Glutamatergic neuron (in vitro differentiated cells): ENCODE measurements at places on chromosomes 3 and 15. TPM values are rescaled to one million over a fixed set of nuclear protein-coding genes. Genes with fewer than 3 reads are reported as not detected.

GRCh38 chr3:33105341-33105948, 8.4 kb upstream of the CRTAP start:
- no peak for DNase-seq

DNA sequence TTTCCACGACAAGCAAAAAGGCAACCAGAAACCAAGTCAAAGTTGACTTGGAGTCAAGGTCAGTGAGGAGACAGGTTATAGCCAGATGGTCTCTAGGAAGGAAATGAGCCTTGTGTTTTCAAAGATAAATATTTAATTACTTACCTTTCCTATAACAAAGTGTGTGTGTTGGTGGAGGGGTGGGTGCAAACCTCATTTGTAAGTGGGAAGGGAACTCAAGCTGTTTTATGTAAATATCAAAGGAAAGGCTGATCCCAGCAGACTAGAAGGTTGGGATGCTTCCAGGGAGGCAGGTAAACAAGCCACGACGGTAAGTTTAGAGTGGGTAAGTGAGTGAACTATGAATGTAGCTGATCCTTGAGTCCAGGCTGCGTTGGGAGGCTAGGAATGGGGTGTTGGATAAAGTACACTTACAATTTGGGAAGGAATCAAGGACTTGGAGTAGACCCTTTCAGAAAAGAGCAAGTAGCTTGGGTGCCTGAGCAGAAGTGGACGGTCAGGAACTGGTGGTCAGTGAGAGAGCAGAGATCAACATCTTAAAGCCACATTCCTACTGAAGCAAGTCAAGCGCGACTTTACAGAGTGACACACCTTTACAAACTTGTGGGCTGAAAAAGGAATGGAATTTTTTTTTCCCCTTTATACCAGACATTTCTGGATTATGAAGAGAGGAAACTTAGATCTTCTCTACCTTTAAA, 82.0 kb upstream of the TBL1XR1 start:
- DNase-seq, result no peak

- no peak for DNase-seq
Observed at GRCh38 chr3:46301122-46301835, 52.6 kb upstream of the CCR2 start.

- no peak for DNase-seq
Observed at GRCh38 chr15:71149646-71150557, 34.6 kb downstream of the THSD4 start.

Gene SLC28A1
- total RNA-seq, result 0.25 TPM

Gene GRAMD1C
- total RNA-seq, result 2.1 TPM

GRCh38 chr15:68593828-68594532, 15.2 kb downstream of the CORO2B start:
- DNase-seq, result peak; percentile 3

- no peak for DNase-seq
Observed at GRCh38 chr3:133964547-133964946, 65.2 kb downstream of the SLCO2A1 start.

DNA sequence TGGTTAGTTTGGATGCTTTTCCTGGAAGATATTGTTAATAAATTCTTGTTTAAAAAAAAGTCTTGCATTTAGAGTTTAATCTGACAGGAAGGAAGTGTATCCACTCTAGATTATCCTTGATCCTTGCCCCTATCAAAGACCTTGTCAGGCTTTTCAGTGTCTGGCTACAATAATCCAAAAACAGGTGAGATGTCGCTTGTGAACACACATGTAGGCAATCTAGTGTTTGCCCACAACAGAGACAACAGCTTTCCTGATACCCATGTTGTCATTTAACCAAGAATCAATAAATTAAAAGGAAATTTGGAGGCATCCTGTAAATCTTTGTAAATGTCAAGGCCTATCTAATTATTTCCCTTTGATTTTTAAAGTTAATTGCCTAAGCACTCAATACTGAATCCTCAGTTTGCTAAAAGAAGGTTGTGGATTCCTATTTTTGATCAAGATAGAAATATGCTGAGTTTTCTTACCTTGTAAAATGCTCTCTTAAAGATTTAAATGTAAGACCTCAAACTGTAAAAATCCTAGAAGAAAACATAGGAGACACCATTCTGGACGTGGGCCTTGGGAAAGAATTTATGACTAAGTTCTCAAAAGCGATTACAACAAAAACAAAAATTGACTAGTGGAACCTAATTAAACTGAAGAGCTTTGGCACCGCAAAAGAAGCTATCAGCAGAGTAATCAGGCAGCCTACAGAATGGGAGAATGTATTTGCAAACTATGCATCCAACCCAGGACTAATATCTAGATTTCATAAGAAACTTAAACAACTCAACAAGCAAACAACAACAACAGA, 207.7 kb downstream of the NAALADL2 start:
- no peak for DNase-seq

GRCh38 chr15:56490461-56490860, 25.5 kb upstream of the MNS1 start:
- no peak for DNase-seq

- no peak for DNase-seq
Observed at GRCh38 chr3:172882563-172882962, 132.0 kb downstream of the ECT2 start.

Gene GHRL
- 0.64 TPM for total RNA-seq

DNA sequence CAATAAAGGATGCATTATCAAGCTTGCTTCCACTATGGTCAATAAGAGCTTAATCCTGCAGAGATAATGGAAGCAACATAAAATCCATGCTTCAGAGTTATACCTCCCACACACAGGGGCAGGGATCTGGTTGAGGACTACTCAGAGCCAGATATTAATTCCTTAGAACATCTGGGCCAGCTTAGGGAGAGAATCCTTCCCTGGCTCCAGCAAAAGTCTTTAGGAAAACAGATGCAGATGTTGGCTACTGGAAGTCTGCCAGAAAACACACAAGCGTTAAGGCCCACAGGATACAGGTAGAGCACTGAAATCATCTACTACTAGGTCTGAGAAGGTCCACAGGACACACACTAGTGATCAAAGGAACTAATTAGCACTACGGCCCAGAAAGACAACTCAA, 25.2 kb downstream of the TMEM202 start:
- DNase-seq, result no peak

Gene FRMD5
- total RNA-seq, result 43.8 TPM

Gene CSPG4
- 1.1 TPM for total RNA-seq

GRCh38 chr3:61669203-61669602, 107.8 kb downstream of the PTPRG start:
- DNase-seq, result no peak

GRCh38 chr3:64958199-64958843, 270.5 kb upstream of the ADAMTS9 start:
- no peak for DNase-seq

Gene LTK
- total RNA-seq, result 3.2 TPM

Gene CD200R1
- total RNA-seq, result not detected

- DNase-seq, result peak; percentile 74
Observed at GRCh38 chr15:53976844-53977392, 1.3 kb upstream of the UNC13C start.

GRCh38 chr15:51180011-51180410, 85.3 kb upstream of the TNFAIP8L3 start:
- no peak for DNase-seq

GRCh38 chr3:194007592-194008337, 128.2 kb upstream of the HES1 start:
- no peak for DNase-seq

- no peak for DNase-seq
Observed at GRCh38 chr3:88019024-88019423, 39.8 kb downstream of the CGGBP1 start.

- DNase-seq, result no peak
Observed at GRCh38 chr3:16837602-16838001, 47.2 kb upstream of the PLCL2 start.
